ENCODE measurements at places on chromosomes 6 and 20.

- DNase-seq = no peak
Observed at GRCh38 chr6:90508753-90509152, 78.1 kb downstream of the MAP3K7 start.

DNA sequence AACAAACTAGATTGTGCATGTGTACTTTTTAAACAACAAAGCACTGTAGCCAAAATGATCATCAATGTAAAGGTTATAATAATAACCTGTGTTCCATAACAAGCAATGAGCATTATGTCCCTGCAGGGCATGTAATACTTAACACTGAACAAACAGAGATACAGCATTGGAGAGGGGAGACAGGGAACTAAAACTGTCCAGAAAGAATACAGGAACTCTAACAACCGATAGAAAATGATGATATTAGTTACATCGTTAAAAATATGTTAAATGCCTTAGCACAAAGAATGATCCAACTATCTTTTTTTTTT, 80.5 kb downstream of the COL9A1 start:
- DNase-seq = no peak

DNA sequence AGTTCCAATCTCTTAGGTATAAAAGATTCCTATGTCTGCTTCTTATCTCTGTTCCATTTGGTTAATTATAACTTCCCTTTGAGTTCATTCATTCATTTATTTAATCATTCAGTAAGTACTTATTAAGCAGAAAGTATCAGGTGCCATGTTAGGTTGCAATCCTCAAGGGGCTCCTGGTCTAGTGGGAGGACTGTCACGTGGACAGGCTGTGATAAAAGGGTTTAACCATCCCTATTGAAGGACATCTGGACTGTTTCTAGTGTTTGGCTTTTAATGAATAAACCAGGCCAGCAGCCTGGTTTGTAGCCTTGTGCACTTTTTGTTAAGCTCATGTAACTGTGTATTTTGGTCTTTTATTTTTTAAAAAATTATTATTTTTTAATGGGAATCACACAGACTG, 162.1 kb upstream of the OGFRL1 start:
- DNase-seq = no peak

- DNase-seq = no peak
Observed at GRCh38 chr20:22757424-22758183, 173.2 kb upstream of the FOXA2 start.

GRCh38 chr6:47457370-47457769, 20.2 kb upstream of the CD2AP start:
- no peak for DNase-seq

GRCh38 chr6:674956-675355, 18.0 kb downstream of the EXOC2 start:
- DNase-seq = no peak

DNA sequence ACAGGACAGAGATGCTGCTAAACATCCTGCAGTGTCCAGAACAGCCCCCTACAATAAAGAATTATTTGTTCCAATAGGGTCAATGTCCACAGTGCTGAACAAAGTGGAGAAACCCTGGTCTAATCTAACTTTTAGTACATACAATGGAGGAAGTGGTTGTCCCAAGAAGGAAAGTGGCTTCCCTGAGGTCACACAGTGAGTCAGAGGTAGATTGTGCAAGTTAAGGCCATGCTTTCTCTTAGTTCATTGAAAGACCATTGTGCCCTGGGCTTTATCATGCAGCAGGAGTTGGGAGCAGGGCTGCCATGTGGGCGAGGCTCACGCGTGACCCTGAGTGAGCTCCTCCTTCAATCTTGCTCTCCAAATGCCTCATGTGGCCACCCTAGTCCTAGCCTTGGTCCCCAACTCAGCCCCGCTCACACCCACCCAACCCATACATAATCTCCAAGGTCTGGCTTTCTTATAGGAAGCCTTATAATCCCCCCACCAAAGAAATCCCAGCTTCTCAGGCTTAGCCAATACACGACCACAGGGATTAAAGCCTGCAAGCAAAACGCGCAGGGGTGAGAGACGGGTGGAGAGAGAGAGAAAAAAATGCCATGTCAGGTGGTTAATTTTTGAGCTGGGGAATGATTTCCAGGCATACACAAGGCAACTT, 19.9 kb downstream of the SLC13A3 start:
- DNase-seq = no peak

- DNase-seq = no peak
Observed at GRCh38 chr6:105324386-105324950, 78.4 kb downstream of the PREP start.

DNA sequence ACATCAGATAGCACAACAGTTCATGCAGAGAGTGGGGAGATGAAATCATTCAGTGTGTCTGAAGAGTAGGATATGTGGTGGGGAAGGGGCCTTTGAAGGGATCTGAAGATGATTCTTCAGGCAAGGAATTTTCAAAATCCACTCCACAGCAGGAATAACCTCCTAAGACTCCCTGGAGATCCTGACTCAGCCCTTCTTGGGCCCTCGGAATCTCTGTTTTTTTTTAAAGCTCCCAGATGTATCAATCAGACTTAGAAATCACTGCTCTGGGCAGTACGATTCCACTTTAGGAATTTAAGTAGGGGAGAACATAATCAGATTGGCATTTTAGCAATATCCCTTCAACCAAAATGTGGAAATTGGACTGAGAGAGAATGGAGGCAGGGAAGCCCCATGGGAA, 55.5 kb downstream of the RIOK1 start:
- DNase-seq = no peak

DNA sequence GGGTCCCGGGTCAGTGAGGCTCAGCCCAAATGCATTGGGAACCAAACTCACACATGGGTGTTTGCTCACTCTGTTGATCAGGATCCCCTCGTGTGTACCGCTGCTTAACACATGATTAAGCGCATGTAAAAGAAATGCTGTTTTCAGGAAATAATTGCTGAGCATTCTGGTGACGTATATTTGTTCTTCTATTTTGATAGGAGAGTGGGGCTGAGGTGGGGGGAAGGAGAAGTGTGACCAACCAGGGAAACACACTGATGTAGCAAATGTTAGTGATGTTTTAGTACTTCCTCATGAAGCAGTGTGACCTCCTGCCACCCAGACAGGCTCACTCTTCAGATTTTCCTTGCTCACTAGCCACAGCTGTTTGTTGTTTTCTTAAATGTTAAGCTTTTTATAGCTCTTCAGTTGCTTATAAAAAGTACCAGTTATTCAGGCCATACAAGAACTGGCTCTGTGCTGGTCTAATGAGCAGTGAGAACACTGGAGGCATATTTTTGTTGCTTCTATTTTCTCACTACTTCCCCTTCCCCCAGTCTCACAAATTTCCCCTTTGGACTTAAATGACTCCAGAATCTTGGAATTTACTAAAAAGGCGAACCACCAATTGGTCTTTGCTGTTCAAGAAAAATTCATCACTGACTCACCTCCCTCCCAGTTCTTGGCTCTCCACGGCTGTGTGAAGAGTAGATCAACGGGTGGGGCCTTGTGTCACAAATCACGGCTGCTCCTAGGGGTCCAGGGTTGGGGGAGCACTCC, 79.2 kb upstream of the BACH2 start:
- no peak for DNase-seq

- DNase-seq = no peak
Observed at GRCh38 chr20:57240581-57241362, 25.7 kb downstream of the BMP7 start.

DNA sequence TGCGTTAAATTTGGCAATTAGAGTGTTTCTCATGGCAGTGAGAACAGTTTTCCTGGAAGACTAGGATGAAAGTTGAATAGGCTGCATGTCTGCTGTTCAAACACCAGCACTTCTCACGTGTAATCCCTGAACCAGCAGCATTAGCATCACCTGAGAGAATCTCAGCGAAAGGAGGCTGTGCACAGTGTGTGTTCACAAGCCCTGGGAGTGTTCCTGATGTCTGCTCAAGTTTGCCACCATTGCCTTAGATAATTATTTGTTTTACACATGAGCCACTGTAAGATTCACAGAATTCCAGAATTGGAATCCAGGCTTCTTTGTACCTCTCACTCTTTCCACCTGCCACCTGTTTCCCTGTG, 117.3 kb downstream of the JARID2 start:
- no peak for DNase-seq

- no peak for DNase-seq
Observed at GRCh38 chr6:30100585-30101443, 12.1 kb downstream of the TRIM31 start.

- peak; percentile 61 for DNase-seq
Observed at GRCh38 chr20:44683263-44684046, 31.7 kb upstream of the CCN5 start.

DNA sequence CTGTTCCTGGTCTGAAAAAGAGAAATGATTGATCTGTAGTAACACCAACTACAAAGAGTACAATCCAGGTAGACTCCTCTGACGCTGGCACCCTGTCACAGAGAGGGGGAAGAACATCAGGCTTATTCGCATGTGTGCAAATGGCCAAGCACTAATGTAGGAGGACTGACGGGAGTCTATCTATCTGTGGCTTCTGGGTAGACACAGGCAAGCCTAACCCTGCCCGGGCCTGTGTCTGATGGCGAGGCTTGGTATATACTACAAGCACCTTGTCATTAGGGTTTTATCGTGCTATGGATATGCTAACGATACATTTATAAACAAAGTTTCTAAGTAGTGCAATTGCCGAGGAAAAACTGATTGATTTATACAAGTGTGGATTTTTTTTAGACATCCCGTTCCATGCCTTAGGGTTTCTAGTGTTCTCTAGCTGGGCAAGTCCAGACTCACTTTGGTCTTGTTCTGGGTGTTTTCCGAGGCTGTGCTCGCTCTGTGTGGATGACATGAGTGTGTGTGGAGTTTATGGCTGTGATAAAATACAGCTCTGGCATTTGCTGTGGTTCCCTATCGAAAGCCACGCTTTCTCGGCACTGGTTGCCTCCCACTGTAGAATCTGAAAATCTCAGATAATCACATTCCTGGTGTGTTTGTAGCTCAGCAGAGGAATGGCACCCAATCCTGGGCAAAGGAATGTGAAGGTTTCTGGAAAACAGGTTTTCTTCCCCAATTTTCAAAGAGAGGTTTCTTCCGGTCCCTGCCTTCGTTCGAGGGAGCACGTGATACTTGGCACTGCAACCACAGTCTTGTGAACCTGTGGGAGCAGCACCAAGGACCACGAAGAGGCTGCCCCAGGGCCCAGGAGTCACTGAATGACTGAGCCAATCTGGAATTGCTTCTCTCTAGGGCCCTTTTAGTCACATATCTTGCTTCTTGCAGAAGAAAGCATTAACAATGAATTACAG, 67.5 kb upstream of the EDN1 start:
- no peak for DNase-seq

GRCh38 chr6:145929037-145929633, 35.0 kb downstream of the SHPRH start:
- DNase-seq = no peak

GRCh38 chr6:6005051-6006005, 1.4 kb downstream of the NRN1 start:
- no peak for DNase-seq

DNA sequence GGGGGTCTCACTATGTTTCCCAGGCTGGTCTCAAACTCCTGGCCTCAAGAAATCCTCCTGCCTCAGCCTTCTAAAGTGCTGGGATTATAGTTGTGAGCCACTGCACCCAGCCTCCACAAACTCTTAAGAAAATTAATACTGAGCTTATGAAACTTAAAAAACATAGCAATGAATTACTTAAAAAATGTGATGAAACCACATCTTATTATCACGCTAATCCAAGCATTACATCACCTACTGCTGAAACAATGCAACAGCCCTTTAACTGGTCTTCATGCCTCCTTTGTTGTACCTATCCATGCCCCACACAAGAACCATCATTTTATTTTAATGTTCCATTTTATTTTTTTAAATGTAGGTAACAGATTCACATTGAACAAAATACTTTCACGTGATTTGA, 24.9 kb downstream of the SESN1 start:
- DNase-seq = no peak

- DNase-seq = no peak
Observed at GRCh38 chr6:43377710-43378229, 8.3 kb upstream of the ZNF318 start.

DNA sequence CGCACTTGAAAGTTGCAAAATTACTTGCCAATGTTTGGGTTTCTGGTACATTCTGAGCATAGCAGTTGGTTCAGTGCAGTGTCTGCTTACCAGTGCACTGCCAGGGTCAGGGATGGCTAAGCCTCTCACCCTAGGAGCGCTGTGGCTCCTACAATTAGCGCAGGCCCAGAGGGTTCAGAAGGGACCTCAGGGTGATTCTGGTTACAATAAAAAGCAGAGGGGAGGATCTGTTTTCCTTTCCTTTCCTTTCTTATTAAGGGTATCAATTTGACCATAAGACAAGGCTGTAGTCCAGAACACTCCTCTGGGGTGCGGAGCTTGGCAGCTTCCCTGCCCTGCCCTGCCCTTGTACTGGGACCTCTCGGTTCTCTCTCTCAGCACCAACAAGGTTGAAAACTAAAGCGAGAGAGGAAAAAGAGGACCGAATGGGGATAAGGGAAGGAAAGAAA, 2.6 kb downstream of the MAFB start:
- DNase-seq = no peak

DNA sequence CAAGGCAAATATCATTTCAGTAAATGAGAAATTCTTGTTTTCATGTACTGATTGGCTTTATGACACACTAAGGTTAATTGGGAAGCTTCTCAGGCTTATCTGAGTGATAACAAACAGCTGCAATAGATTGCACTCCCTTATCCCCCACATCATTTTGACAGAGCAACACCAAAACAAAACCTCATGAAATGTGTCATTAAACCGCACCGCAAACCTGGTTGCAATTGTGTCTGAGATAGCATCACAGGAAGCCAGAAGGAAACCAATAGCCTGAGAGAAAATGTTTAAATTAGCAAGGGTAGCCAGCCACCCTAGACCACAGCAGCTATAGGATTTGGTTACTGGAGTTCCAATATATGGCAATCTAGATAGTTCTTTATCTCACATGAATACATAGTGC, 31.6 kb upstream of the LAMA4 start:
- no peak for DNase-seq

- no peak for DNase-seq
Observed at GRCh38 chr6:108476847-108477430, 83.8 kb upstream of the FOXO3 start.

DNA sequence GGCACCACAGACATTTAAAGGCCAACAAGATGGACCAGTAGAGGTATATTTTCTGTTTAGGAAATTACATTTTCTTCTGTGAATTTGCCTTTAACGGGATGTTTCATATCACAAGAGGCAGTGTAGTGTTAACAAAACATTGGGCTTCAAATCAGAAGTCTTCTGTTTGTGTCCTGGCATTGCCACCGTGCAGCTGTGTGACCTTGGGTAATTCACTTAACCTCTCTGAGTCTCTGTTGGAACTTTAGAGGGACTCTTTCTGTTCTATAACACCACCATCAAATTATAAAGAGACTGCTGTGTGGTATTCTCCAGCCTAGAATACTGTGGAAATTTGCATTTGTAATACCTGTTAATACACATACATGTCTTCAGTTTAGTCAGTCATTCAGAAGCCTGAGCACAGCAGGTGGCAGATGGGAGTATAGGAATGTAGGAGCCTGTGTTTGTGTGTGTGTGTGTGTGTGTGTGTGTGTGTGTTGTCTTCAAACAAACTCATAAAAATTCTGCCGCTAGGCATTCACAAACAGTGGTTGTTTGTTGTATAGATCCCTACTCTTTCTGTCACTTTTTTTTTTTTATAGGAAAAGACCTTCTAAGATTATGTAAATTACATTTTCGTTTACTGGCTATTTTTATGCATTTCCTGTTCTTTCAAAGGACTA, 22.6 kb downstream of the UST start:
- no peak for DNase-seq

Measured in iPS DF 19.7 (cell line).